ENCODE measurements at places on chromosomes 16 and 17.

DNA sequence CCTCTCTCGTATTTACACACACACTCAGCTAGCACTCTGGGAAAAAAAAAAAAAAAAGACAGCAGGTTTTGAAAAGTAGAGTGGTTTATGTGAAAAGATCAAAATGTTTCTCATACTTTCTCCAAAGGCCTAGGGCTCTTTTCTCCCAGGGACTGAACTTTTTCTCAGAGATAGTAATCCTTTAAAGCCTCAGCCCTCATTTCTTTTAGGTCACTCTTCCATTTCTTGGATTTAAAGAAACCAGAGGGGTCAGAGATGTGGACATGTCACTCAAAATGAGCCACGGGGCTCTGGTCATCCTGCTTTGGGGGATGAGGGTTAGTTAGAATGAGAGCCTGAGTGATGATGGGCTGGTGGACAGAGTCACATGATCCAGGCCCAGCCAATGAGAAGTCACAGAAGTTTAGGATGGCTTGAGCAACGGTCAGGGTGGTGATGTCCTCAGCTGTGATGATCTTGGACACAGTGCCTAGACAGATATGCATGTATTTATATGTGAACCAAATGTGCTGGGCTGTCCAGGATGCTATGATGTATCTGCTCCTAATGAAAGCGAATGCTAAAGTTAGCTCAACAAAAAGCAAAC is 33.7 kb upstream of the AXIN2 start:
- no peak overlapping the region for H3K4me3 ChIP-seq
- H3K27me3 ChIP-seq, result no peaks in the 10 kb centered on the region
- H3K36me3 ChIP-seq, result no peaks in the 10 kb centered on the region
- peaks cover 4% of the 10 kb centered on the region for H3K4me1 ChIP-seq
- H3K27ac ChIP-seq, result no peak overlapping the region
- DNase-seq, result no peak

- DNase-seq, result no peak
- H3K4me3 ChIP-seq, result peak overlapping the region; percentile 33
These were observed 6.2 kb upstream of the ZFHX3 start for GRCh38 chr16:73054125-73054484.

DNA sequence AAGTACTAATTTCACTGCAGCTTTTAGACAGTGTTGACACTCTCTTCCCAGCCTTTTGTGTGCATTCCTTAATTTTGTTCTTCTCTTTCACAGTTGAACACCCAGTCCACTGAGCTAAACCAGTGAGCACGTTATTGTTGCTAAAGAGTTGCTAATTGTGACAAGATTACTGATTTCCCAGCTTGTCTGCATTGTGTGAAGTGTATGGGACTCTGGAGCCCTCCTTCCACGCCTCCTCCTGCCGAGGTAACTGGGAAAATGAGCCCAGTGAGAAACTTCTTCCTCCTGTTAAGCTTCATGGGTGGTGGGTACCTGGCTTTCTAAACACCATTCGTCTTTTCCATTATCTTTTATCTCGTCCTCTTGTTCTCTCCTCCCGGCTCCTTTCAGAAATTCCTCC is 29.8 kb upstream of the DNAH17 start:
- no peaks in the 10 kb centered on the region for H3K4me1 ChIP-seq
- no peak for DNase-seq
- H3K27ac ChIP-seq, result no peak overlapping the region
- H3K27me3 ChIP-seq, result no peaks in the 10 kb centered on the region
- H3K36me3 ChIP-seq, result no peaks in the 10 kb centered on the region

GRCh38 chr16:84820305-84820684 is 510 bp downstream of the CRISPLD2 start:
- peak overlapping the region; percentile 1 for H3K4me3 ChIP-seq
- no peak for DNase-seq
- H3K27ac ChIP-seq, result peak overlapping the region; percentile 74
- H3K36me3 ChIP-seq, result no peaks in the 10 kb centered on the region
- H3K27me3 ChIP-seq, result peaks cover 10% of the 10 kb centered on the region

- no peaks in the 10 kb centered on the region for H3K36me3 ChIP-seq
- no peaks in the 10 kb centered on the region for H3K27me3 ChIP-seq
- H3K27ac ChIP-seq, result no peak overlapping the region
- H3K4me3 ChIP-seq, result no peak overlapping the region
- peaks cover 21% of the 10 kb centered on the region for H3K4me1 ChIP-seq
These were observed 5.5 kb downstream of the WWP2 start for GRCh38 chr16:69767459-69768229.

DNA sequence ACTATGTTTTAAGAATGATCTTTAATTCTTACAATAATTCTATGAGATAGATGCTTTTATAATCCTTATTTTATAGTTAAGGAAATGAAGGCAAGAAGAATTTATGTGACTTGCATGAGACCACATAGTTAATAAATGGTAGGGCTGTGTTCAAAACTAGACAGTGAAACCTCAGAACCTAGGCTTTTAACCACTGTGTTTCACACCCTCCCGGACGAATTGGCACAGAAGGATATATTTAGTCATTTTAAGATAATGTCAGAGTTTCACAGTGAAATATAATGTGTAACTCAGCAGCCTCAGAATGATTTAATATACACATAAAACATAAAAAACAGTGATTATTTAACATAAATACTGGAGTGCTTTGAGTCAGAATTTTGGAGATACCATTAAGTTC is 57.0 kb downstream of the NSRP1 start:
- no peak overlapping the region for H3K27ac ChIP-seq
- no peaks in the 10 kb centered on the region for H3K4me1 ChIP-seq
- H3K4me3 ChIP-seq, result no peak overlapping the region
- no peaks in the 10 kb centered on the region for H3K36me3 ChIP-seq

- no peaks in the 10 kb centered on the region for H3K4me1 ChIP-seq
- no peak for DNase-seq
- no peak overlapping the region for H3K4me3 ChIP-seq
- H3K27ac ChIP-seq, result no peak overlapping the region
- H3K27me3 ChIP-seq, result peaks cover 4% of the 10 kb centered on the region
- no peaks in the 10 kb centered on the region for H3K36me3 ChIP-seq
These were observed 69.6 kb upstream of the TEKT1 start for GRCh38 chr17:6901086-6901485.

GRCh38 chr17:50394711-50395110 is 2.6 kb downstream of the LRRC59 start:
- peaks cover 32% of the 10 kb centered on the region for H3K4me1 ChIP-seq
- H3K27ac ChIP-seq, result no peak overlapping the region
- peak overlapping the region; percentile 22 for H3K4me3 ChIP-seq
- H3K27me3 ChIP-seq, result no peaks in the 10 kb centered on the region
- peaks cover 51% of the 10 kb centered on the region for H3K36me3 ChIP-seq
- no peak for DNase-seq

GRCh38 chr17:40696651-40697072 is 6.9 kb downstream of the KRT24 start:
- peaks cover 10% of the 10 kb centered on the region for H3K27me3 ChIP-seq
- H3K4me1 ChIP-seq, result no peaks in the 10 kb centered on the region
- H3K27ac ChIP-seq, result no peak overlapping the region

GRCh38 chr16:67801883-67802282 is 4.5 kb downstream of the RANBP10 start:
- no peaks in the 10 kb centered on the region for H3K27me3 ChIP-seq
- H3K36me3 ChIP-seq, result no peaks in the 10 kb centered on the region
- H3K27ac ChIP-seq, result no peak overlapping the region
- H3K4me1 ChIP-seq, result peaks cover 20% of the 10 kb centered on the region
- no peak overlapping the region for H3K4me3 ChIP-seq
- no peak for DNase-seq

GRCh38 chr17:36149296-36149820 is 27.1 kb downstream of the TBC1D3B start:
- H3K4me3 ChIP-seq, result no peak overlapping the region
- H3K4me1 ChIP-seq, result peaks cover 3% of the 10 kb centered on the region
- DNase-seq, result peak; percentile 17

DNA sequence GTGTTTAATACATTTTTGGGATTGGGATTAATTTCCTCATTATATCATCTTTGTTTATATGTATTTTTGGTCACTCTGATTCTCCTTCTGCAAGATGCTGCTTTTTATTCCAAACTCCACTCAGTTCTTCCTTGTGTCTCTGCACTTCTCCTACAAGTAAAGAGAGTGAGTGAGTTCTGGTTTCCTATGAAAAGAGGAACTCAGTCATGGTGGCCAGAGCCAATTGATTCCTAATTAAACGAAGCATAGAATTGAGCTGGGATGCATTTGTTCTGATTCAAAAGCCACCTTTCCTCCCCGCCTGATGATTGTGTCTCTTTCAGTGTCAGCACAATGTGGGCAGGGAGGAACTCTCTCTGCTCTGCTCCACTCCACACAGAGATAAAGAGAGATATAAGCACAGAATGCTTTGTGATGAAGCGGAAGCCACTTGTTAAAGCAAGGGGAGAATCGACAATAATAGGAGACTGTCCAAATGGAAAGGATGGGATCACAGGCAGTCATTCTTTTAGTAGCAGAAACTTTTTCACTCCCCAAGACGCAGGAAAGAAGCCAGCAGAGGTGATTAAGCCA is 121.3 kb upstream of the GOT2 start:
- H3K4me1 ChIP-seq, result no peaks in the 10 kb centered on the region
- H3K4me3 ChIP-seq, result no peak overlapping the region
- no peaks in the 10 kb centered on the region for H3K27me3 ChIP-seq
- H3K36me3 ChIP-seq, result no peaks in the 10 kb centered on the region

All from adrenal gland (tissue), 19 donors.